Nephron progenitor cell (in vitro differentiated cells): ENCODE measurements at places on chromosomes 6 and 20.

GRCh38 chr6:138264372-138264880 lies 46.1 kb upstream of the PBOV1 start:
- H3K27me3 ChIP-seq, result peaks cover 12% of the 10 kb centered on the region
- no peak for DNase-seq
- H3K27ac ChIP-seq, result no peak overlapping the region
- no peak overlapping the region for H3K4me3 ChIP-seq
- no peaks in the 10 kb centered on the region for H3K4me1 ChIP-seq
- H3K36me3 ChIP-seq, result no peaks in the 10 kb centered on the region

GRCh38 chr6:26152226-26153101 lies 65.2 kb downstream of the HFE start:
- H3K27ac ChIP-seq, result no peak overlapping the region
- no peaks in the 10 kb centered on the region for H3K27me3 ChIP-seq
- H3K4me3 ChIP-seq, result no peak overlapping the region
- DNase-seq, result no peak
- H3K36me3 ChIP-seq, result peaks cover 6% of the 10 kb centered on the region

- no peaks in the 10 kb centered on the region for H3K36me3 ChIP-seq
- no peak overlapping the region for H3K27ac ChIP-seq
- peak; percentile 90 for DNase-seq
- peak overlapping the region; percentile 64 for H3K4me3 ChIP-seq
- peaks cover 8% of the 10 kb centered on the region for H3K4me1 ChIP-seq
- H3K27me3 ChIP-seq, result peaks cover 59% of the 10 kb centered on the region
These were observed 690 bp downstream of the GDAP1L1 start for GRCh38 chr20:44247586-44248409.

DNA sequence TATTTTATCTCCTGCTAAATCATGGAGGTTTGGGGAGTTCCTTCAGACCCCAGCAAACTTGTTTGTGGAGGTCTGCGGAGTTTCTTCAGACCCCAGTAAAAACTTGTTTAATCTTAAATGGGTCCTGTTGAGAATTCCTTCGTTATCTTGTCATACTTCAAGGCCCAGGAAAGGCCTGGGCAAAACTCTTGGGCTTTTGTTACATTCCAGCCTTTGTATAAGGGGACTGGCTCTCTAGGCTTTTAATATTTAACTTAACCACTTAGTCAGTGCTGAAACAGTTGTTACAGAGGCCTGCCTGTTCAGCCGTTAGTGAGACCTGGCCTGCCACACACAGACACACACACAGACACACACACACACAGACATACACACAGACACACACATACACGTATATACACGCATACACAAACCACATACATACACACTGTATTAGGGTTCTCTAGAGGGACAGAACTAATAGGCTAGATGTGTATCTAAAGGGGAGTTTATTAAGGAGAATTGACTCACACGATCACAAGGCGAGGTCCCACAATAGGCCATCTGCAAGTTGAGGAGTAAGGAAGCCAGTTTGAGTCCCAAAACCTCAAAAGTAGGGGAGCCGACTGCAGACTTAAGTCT lies 21.3 kb upstream of the CST3 start:
- H3K27me3 ChIP-seq, result peaks cover 2% of the 10 kb centered on the region
- H3K27ac ChIP-seq, result peak overlapping the region; percentile 27
- DNase-seq, result no peak
- H3K36me3 ChIP-seq, result no peaks in the 10 kb centered on the region
- peaks cover 30% of the 10 kb centered on the region for H3K4me1 ChIP-seq
- no peak overlapping the region for H3K4me3 ChIP-seq
